ENCODE measurements at places on chromosomes 13 and 19. TPM values are rescaled to one million over a fixed set of nuclear protein-coding genes. Genes with fewer than 3 reads are reported as not detected.

Gene ZNF543
- total RNA-seq: 1.3 TPM

Gene LILRA1
- total RNA-seq: not detected

Gene RUBCNL
- 0.08 TPM for total RNA-seq

Gene GNA15
- 0.08 TPM for total RNA-seq

Gene ADAMTS10
- 9.8 TPM for total RNA-seq

Gene CCDC169
- total RNA-seq: 0.37 TPM

Gene C19orf67
- not detected for total RNA-seq

Gene ZNF571
- 0.99 TPM for total RNA-seq

Gene EFNB2
- 3.4 TPM for total RNA-seq

Gene DOHH
- 8.5 TPM for total RNA-seq

Gene ZNF534
- total RNA-seq: not detected

Gene URAD
- not detected for total RNA-seq

Gene ZNF563
- total RNA-seq: not detected

Gene RNF113B
- not detected for total RNA-seq

Gene ZNF805
- 2.6 TPM for total RNA-seq

Gene ZNF682
- total RNA-seq: not detected

Gene KLK3
- total RNA-seq: not detected

Gene CYP2F1
- not detected for total RNA-seq

Gene KLHL1
- total RNA-seq: not detected

Gene JAK3
- 0.32 TPM for total RNA-seq

Gene NLRP4
- total RNA-seq: not detected

Gene SPC24
- total RNA-seq: 16.2 TPM

Data from A549 treated with ZK216348 at 1 μM for 4 hours (cell line).